ENCODE measurements at places on chromosomes 6 and 20.

DNA sequence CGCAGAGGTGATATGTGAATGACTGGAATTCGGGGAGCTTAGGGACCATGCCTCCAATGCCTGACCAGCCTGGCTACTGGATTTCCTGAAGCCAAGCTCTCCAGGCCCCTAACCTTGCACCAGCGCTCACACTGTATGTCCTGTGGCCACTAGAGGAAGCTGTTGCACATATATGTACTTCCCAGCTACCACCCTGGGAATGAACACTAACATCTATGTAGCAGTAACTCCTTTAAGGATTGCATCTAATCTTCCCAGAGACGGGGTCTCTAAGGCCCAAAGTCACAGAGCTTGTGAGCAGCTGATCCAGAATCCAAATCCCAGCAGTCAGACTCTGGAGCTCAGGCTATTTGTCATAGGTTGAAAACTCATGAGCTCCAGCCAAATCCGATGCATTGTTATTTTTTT is 20.4 kb upstream of the BPIFB1 start:
- DNase-seq = peak; percentile 48

DNA sequence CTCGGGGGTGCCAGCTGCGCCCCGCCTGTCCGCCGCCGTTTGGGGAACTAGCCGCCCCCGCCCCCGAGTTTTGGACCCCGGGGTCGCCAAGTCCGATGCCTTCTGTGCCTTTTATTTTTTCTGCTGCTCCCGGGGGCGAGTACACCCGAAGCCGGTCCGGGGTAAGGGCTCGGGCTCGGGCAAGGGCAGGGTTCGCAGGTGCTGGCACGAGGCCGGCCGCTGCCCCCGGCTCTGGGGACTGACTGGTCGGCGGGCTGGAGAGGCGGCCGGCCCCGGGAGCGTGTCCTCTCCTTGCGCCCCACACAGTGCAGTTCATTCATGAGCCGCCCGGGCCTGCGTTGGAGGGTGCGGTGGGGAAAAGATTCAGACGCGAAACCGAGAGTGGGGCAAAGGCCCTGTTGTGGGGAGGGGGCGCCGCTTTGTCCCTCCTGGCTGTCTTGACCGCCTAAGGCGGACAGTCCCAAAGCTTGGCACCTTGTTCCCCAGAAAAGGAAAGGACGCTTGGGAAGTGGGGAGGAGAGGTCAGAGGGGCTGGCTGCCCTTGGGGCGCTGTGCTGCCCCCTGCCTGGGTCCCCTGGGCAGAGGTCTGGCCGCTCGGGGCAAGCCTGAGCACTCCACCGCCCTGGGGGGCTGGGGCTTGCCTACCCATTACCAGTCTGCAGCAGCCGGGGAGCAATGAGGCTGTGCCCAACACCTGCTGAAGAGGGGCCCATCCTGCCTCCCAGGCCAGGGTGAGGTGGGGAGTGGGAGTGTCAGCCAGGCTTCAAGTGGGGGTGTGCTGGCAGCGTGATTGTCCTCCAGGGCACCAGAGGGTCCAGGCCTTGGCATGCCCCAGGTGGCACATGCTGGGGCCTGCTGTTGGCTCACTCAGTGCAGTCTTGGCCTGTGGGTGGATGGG is 915 bp downstream of the TMEM63B start:
- peak; percentile 58 for DNase-seq

- DNase-seq = no peak
Observed at GRCh38 chr6:163775313-163775712, 360.8 kb downstream of the QKI start.

- peak; percentile 92 for DNase-seq
Observed at GRCh38 chr20:57388953-57389694, 2.1 kb upstream of the RBM38 start.

GRCh38 chr20:57080796-57081195 is 185.6 kb downstream of the BMP7 start:
- DNase-seq = no peak

DNA sequence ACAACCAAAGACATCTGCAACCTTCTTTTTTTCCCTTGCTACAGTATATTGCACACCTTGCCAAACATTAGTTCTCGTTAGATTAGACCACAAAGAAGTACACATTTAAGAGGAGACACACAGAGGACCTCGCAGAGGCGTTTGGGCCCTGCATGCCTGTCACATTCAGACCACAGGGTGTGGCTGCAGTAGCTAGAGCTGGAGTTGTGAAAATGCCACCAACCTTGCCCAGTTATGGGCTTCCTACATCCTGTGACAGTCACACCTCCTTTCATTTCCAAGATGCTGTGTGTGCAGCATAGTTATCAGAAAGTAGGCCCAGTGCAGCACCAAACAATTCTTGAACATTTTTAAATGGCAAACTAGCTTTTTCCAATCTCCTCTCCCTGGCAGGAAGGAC is 2.4 kb downstream of the SYNE1 start:
- no peak for DNase-seq

GRCh38 chr20:48600470-48600945 is 227.3 kb downstream of the PREX1 start:
- DNase-seq = no peak

DNA sequence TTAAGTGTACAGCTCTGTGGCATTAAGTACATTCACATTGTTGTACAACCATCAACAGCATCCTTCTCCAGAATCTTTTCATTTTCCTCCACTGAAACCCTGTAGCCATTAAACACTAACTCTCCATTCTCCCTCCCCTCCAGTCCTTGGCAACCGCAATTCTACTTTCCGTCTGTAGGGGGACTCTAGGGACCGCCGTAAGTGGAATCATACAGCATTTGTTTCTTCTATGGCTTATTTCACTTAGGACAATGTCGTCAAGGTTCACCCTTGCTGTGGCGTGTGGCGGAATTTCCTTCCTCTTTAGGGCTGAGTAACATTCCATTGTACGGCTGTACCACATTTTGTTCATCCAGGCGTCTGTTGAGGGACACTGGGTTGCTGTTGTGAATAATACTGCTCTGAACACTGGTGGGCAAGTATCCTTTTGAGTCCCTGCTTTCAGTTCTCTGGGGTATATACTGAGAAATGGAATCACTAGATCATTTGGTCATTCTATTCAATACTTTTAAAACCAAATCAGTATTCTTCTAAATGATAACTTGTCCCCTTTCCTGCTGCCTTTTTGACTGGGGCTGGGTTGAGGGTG is 50.7 kb downstream of the PPP1R3G start:
- no peak for DNase-seq

DNA sequence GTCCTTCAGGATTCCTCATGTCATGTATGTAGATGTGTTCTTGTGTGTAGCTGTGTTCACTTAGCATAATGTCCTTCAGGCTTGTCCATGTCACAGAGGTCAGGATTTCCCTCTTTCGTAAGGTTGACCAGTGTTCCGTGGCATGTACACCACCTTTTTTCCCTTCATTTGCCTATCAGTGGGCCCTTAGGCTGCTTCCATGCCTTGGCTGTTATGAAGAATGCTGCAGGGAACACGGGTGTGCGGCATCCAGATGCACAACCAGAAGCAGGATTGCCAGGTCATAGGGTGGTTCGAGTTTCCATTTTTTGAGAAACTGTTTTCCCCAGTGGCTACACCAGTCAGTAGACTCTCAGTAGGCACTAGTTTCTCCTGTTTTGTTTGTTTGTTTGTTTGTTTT is 29.2 kb downstream of the SYNDIG1 start:
- DNase-seq = no peak

DNA sequence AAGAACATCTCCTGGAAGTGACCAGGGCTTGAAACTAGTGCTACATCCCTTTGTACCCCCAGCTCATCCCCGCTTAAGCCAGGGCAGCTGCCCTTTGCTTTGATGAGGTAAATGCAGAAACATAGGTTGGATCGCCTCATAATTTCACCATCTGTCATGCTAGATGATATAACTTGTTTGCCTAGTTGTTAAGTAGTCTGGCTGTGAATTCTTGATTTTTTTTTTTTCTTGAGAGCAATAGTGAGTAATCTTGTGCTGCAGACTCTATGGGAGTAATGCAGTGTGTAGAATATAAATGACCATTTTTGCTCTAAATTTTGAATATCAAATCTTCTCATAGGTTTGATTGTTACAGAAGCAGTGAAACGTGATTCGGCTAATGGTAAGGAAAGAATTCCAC is 4.1 kb downstream of the TRDN start:
- DNase-seq = no peak

DNA sequence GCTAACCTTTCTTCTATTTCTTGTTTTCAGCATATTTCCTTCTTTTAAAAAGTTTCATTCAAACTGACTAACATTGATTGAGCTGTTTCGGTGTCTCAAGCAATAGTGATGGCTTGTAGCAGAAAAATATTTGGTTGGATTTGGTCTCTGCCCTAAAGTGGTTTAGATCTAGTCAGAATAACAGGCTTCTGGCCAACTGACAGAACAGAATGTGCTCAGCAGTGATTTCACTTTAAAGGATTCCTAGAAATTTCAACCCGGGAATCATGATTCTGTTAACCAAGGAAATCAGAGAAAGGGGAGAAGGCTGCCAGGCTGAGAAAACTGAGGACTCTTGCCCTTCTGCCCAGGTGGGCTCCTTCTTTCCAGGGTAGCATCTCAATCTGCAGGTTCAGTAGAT is 16.6 kb upstream of the GSTA1 start:
- DNase-seq = no peak

DNA sequence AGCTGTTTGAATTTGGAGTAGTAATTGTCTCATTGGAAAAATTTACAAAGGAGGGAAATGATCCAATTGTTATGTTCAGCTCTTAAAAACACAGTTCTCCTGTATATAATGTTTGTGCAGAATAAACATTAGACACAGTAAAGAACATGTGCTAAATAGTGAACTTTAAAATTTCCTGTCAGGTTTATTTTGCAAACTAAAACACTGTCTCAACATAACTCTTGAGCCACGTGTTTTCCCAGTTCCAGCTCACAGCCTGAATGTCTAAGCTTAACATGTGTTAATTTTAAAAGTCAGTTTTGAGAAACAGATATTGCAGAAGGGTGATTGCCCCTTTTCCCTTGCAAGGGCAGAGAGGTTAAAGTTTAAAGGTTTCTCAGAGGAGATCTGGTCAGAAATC is 20.6 kb downstream of the EPHA7 start:
- DNase-seq = no peak

- no peak for DNase-seq
Observed at GRCh38 chr20:47044938-47045337, 150.3 kb downstream of the EYA2 start.

- no peak for DNase-seq
Observed at GRCh38 chr6:129786548-129786947, 74.6 kb downstream of the TMEM244 start.

DNA sequence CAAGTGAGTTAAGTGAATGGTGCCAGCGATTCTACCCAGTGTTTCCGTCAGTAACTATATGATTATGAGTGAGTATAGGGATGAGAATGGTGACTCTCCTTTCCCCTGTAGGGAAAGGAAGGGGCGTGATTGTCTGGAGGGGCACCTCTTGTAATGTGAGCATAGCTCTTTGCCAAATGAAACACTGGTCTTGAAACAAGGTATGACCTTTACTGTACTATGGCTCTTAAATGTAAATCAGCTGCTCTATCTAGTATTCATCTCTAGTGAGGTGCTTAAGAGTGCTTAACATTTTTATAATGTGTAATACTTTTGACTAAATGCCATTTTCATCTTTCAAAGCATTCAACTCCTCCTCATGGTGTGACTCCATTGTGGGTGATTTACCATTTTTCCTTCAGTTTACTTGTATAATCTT is 11.0 kb downstream of the PANK2 start:
- no peak for DNase-seq

GRCh38 chr6:34242252-34243130 is 5.8 kb downstream of the HMGA1 start:
- DNase-seq = no peak

- no peak for DNase-seq
Observed at GRCh38 chr20:20365480-20366161, 2.3 kb upstream of the INSM1 start.

GRCh38 chr6:170067923-170068360 is 222.9 kb downstream of the DLL1 start:
- no peak for DNase-seq

GRCh38 chr6:8492536-8493133 is 57.3 kb upstream of the SLC35B3 start:
- DNase-seq = no peak

DNA sequence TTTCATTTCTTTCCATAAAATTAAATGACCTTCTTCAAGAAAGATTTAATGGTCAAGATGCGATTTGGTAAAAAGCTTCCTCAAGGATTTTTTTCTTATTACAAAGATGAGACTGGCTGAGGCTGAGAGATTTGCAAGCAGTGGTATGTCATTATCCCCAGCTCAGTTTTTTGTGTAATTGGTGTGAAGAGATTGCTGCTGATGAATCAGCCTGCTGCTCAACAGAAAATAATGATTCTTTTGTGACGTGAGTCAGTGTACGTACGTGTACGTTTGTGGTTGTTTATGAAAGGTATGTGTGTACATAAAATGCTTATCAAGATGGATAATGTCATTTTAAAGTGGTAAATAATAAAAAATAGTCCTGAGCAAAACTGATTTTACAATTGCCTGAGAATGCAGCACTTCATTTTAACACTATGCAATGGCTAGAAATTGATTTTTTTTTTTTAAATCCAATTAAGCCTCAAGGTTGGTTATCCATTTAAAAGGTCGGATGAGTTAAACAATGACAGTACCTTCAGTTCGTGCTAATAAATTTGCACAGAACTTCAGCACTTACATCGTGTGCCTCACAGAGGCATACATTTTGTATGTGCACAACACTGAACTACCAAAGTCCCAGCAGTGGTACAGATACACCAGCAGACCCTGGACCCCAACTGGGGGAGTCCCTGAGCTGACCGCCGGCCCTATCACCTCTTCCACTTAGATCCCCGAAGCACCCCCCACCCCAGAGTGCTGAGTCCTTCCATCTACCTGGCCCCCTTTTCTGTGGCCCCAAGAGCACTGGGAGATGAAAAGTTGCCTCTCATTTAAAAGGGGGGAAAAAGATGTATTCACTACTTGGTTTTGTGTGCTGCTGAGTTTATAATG is 9.7 kb upstream of the NPEPL1 start:
- no peak for DNase-seq

GRCh38 chr6:13485923-13486562 is 1.4 kb downstream of the GFOD1 start:
- no peak for DNase-seq

GRCh38 chr6:130426066-130426721 is 60.4 kb downstream of the TMEM200A start:
- DNase-seq = no peak

DNA sequence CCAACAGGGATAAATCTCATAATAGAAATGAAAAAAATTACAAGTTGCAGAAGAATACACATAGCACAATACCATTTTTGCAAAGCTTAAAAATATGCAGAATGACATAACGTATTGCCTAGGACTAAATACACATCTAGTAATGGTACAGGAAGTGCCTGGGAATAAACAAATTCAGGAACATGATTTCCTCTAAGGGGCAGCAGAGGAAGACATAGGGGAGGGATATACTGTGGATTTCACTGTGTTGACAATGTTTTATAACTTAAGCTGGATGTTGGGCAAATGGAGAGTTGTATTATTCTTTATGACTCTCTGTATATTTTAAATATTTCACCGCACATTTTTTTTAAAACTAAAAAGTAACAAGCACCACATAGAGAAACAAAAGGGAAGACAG is 5.6 kb upstream of the GLO1 start:
- DNase-seq = peak; percentile 36

DNA sequence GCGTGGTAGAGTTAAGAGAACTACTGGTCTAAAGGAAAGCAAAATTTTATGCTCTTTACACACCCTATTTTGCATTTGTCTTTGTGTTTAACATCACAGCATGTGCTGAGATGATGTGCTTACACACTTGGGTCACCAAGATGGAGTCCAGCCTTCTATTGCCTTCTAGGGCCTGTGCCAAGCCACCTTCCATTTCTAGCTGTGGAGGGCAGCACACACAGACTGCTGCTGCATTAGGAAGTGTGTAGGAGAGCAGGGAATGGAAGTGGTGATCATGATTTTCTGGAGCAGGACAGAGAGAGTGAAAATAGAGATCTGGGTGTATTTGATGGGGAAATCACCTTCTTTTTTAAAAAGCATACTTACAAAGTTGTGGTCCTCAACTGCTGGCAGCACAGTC is 191.6 kb downstream of the SOX4 start:
- DNase-seq = no peak

Data from kidney (tissue), 22 donors.